Left renal pelvis (tissue), 4 donors: ENCODE measurements at places on chromosomes 1 and 21.

- DNase-seq, result no peak
These were observed 1.5 kb downstream of the EPRS1 start for GRCh38 chr1:220044678-220045355.

DNA sequence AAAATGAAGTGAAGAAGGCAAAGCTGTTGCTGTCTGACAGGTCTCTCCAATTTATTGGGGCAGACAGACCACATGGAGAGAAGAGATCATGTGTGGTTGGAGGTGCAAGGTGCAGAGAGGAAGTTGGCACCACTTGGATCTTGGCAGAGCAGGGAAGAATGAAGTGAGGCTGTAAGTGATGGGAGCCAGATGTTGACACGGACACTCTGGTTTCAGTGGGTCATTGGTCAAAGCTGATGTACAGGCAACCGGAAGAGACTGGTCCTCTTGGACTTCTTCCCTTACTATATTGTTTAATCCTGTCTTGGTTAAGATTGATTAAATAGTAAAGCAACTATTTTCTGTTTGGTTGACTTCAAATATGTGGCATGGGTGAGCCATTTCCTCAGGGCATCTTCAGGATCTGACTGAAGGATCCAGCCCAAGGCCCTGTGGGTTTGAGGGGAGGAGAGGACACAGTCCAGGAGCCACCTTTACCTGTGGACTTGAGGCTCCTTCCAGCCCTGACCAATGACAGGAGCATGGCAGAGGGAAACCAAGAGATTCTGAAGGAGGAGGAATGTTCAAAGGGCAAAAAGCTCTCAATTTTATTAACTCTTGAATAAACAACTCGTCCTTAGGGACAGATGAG is 49.4 kb downstream of the NENF start:
- DNase-seq, result no peak

DNA sequence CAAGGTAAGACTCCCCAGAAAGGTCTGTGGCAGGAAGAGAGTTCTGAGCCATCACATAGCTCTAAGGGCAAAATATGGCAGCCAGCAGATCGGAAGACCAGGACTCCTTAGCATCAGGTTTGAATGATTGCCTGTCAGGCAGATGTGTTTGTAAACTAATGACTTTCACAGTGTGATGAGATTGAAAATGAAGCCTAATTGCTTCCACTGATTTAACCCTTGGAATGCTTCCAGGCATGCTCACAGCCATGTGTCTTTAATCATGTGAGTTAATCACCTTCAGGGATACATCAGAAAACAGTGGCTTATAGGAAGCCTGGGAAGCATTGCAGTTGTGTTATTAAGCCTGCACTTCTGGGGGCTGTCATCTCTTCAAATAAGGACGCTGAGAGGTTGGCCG is 82.8 kb downstream of the LRRC53 start:
- no peak for DNase-seq

DNA sequence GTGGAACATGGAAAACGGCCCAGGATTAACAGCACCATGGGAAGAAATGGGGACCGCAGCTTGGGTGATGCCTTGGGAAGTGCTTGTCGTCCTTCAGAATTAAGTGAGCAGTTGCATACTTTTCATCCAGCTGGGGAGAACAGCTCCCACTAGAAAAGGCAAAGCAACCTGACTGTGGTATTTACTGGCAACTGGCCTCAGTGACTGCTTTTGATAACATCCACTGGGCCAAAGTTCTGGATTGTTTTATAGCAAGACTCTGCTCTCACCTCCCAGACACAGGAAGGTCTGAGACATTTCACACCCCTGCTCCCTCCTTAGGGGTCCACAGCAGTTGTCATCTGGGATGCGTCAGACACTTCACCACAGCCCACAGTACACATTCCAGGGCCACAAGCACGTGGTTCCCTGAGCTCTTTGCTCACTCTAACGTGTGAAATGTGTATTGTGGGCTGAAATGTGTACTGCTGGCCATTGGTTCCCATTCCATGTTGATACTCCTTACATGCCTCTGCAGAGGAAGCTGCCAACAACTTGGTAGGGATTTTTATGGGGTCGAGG is 6.6 kb downstream of the PAPPA2 start:
- no peak for DNase-seq

GRCh38 chr1:155003227-155003765 is 694 bp downstream of the ZBTB7B start:
- no peak for DNase-seq

- DNase-seq, result no peak
These were observed 19.9 kb downstream of the ACTN2 start for GRCh38 chr1:236706183-236706582.

DNA sequence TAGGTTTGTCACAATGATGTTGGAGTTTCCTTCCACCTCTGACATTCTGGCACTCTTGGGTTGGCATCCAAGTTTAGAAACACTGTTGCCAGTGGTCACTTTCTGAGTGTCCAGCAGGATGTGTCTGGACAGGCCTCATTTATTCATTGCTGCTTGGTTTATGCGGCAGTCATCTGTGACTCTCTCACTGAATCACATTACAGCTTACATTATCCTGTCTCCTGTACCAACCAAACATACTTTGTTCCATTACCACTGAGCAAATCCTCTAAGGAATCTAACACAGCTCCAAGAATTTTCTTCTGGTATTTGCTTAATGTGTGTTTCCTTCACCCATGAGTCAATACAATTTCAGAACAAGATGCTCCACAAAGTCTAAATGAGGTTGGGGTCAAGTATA is 19.9 kb downstream of the SGIP1 start:
- no peak for DNase-seq

DNA sequence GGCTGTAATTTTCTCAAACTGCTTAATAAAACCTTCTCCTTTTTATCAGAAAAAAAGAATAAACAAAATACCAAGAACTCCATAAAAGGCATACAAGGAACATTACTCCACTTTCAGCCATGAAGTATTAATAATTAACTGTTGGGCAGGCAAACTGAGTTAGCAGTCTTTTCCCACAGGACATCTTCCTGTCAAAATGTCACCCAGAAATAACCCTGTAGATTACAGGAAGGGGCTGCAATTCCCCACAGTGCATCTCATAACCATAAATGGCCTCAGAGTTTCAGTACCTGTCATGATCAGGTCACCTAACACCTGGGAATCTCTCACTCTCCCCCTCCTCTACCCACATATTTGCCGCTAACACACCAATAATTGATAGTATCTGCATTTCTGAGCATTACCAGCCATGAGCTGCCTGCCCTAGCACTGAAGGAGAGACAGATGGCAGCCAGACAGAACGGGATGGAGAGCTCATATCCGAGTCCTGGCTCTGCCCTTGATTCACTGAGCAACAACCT is 475.0 kb downstream of the SMYD3 start:
- no peak for DNase-seq

DNA sequence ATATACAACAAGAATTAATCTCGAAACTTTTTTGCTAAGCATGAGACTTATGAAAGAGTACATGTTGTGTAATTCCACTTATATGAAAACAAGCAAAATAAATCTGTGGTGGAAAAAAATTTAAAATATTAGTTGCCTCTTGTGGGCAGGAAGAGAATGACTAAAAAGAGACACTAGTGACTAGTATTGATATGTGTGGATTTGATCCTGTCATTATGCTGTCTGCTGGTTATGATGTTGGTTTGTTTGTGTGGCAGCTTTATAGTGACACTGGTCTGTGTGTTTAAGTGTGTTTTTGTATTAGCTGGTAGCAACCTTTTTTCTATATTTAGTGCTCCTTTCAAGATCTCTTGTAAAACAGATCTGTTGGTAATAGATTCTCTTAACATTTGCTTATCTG is 267.8 kb upstream of the NRIP1 start:
- no peak for DNase-seq

GRCh38 chr1:33228935-33229487 is 27.3 kb upstream of the ZNF362 start:
- no peak for DNase-seq

DNA sequence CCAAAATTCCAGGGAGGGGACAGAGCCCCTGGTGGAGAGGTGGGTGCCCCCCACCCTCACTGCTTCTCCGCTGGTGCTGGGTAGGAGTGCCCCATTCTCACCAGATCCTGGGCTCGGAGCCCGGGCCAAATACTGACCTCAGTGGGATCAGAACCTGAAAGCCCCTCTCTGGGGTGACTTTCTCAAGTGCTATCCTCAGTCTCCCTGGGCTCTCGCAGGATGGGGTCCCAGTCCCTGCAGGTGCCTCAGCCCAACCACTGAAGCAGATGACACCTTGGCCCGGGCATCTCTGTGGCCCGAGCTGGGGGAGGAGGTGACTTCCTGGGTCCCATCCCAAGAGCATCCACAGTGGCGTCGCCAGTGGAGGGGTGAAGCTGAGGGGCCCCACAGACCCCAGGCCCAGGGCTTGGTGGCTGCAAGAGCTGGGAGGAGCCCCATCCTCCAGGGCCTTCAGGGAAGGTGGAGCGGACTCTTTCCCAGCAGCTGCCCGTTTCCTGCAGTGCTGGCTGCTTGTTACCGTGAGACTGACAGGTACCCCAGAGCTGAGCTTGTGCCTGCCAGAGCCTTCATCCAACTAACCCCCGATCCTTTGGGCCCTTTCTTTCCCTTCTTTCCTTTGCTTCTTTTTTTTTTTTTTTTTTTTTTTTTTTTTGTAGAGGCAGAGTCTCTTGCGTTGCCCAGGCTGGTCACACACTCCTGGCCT is 3.9 kb upstream of the FNDC10 start:
- no peak for DNase-seq

- no peak for DNase-seq
These were observed 111.0 kb downstream of the TRABD2B start for GRCh38 chr1:47886141-47886540.

DNA sequence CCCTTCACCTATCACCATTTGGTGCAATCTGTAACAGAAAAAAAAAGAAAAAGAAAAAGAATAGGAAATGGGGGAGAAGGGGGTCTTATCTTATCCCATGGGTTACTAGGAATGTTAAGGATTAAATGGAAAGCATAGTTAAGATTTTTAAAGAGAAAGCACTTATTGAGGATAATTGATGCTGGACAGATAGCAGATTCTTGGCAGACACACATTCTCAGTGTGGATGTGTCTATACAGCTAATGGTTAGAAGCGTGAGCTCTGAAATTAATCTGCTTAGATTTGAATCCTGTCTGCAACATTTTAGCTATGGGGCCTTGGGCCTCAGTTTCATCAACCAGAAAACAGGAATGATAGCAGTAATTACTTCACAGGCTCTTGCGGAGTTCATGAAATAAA is 67.1 kb downstream of the SSBP3 start:
- DNase-seq, result no peak

GRCh38 chr21:29258626-29259338 is 39.9 kb upstream of the BACH1 start:
- no peak for DNase-seq

DNA sequence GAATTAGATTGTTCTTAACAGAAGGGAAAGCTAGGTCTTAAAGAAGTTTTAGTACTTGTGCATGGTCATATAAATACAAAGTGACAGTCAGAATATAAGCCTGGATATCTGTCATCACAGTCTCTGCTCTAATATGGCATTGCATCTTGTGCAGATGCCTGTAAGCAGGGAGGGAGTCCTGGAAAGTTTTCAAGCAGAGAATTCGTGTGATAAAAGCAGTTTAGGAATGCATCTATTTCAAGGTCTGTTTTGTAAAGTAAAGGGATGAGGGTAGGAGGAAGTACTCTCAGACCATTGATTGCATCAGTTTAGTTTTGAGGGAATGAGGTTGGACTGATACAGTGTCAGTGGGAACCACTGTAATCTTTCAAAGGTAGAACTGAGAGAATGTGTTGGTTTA is 30.6 kb downstream of the IARS2 start:
- no peak for DNase-seq

DNA sequence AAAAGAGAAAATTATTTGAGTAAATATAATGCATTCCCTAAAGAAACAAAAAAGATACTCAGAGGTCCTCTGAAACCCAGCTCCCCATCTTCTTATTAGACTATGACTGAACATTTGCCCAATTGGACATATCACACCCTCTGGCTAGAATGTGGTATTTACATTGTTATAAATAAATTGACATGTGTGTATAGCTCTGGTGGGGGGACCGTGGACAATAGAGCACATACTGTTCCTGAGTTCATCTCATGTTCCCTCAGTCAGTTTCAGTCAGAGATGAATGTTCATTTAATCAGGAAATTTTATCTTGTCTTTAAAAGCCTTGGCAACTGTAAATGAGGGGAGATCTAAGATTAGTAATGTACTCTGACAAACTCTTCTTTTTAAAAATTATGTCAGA is 459.3 kb upstream of the ADAMTS5 start:
- DNase-seq, result no peak

- DNase-seq, result no peak
These were observed 337.8 kb upstream of the DAB1 start for GRCh38 chr1:57761628-57762027.

- DNase-seq, result no peak
These were observed 246.4 kb upstream of the HOOK1 start for GRCh38 chr1:59568158-59568935.

- no peak for DNase-seq
These were observed 476.3 kb upstream of the RUNX1 start for GRCh38 chr21:35525443-35525842.
